ENCODE measurements at places on chromosomes 6 and 20.

GRCh38 chr6:16800942-16801341, 39.7 kb upstream of the ATXN1 start:
- no peak for DNase-seq

DNA sequence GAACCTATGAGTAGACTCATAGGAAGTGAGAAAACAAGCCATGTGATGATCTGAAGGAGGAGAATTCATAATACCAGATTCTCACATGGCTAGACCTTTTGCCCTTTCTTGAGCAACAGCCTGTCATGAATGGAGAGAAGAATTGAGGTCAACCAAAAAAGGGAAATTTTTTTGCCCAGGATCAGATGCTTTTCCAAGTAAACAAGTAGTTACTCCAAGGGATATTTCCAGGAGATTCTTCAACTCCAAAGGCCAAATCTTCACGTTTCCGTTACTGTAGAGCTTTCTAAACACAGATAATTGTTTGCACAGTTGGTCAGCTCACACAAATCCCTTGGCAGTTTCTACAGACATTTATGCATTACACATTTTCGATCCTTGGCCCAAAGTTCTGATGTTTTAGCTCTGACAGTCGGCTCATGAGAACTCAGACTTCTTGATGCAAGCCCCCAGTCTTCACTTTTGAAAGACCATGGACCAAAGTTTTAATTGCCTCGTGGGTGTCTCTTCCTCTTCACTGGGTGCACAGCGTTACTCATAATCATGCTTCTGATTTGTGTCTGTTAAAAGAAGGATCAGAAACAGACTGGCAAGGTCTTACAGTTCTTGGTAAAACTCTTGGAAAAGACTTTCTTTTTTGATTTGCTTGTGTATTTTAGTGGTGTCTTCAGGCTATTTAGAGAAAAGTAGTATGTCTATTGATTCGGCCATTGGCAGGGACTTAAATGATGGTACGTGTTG, 115.0 kb downstream of the TSHZ2 start:
- no peak for DNase-seq

DNA sequence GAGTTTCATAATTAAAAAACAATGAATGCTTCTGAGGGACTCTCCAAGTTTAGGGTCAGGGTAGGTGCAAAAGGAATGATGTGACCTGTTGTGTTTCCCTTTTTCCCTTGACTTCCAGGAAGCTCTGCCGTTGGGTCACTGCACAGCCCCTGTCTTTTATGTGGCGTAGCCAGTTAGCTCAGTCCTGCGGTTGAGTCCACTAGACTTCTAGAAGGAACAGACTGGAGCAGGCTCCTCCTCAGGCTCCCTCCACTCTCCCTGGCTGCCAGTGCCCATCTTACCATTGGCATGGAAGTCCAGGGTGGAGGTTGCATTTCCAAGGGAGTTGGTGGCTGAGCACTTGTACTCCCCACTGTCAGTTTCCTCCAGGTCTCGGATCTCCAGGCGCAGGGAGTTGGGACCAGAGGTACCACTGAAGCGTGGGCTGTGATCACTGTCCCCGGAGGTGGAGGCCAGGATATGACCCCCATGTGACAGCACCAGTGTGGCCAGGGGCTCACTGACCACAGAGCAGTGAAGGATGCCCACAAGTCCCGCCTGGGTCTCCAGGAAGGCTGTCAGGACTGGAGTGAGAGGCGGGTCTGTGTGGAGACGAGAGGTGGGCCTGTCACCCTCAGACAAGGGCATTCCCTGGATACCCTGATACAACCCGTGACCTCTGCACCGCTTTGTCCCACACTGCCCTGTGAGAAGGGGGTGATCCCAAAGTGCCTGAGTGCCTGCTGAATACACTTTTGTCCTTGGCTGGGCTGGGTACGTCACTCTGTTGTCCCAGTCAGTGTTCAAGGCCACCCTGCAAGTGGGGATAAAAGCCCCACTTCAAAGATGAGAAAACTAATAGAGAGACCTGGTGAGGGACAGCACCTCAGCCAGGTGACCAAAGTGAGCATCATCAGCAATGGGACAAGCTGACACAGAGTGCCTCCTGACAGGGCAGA, 11.1 kb downstream of the SIGLEC1 start:
- DNase-seq, result no peak

GRCh38 chr6:166204852-166205650, 37.4 kb upstream of the TBXT start:
- DNase-seq, result no peak

DNA sequence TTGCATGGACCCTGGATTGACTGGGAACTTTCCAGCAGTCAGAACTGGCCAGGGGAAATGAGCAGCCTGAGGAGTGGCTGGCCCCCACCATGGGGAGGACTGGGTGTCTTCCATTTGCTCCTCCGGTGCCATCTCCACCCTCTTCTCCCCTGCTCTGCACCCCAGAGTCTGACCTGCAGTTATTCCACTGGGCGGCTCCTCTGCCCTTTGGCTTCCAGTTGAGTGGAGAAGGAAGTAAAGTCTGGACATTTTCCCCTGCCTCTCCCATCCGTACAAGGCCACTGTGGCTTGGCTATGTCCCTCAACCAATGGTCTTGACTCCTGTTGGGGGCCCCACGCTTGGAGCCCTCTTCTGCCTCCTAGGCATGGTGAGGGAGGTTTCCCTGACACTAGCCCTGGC, 47.9 kb upstream of the NEDD9 start:
- no peak for DNase-seq

DNA sequence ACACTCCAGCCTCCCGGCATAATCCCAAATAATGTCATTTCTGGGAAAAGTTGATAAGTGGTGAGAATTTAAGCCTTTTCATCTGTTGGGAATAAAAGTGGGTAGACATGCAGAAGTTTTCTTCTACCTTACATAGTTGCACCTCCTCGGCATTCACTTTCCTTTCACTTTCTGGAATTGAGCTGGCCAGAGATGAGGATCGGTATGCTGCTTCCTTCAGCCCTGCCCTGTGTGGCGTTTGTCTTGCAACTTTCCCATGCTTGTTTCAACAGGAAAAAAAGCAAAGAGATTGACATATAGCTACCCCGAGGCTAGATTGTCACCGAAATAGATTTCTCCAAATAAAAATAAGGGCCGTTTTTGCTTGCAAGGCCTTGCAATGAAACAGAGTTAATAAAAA, 65.8 kb upstream of the JAG1 start:
- no peak for DNase-seq

DNA sequence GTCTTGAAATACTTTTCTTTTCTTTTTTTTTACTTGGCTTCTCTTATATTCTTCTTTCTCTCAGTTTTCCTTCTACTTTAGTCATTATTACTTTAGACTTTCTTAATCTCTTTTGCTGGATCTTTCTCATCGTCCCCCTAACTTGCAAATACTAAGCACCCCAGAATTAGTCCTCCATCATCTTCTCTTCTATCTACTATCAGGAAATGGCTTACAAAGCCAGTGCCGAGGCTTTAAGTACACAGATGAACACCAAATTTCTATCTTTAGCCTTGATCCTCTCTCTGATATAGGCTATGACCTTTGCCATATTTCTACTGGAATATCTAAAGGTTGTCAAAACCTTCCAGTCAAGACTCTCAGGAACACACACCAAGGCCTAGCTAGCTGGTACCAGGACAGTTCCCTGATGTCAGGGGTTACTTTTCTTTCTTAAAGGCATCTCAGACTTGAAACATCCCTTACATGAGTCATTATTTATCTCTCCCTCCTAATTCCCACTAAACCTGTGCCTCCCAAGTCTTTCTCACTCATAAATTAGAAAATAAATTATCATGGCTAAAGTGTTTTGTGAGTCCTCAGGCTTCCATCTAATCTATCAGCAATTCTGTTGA, 278.6 kb upstream of the TCF21 start:
- DNase-seq, result no peak

- no peak for DNase-seq
Measured at GRCh38 chr6:12613811-12614210, 102.8 kb upstream of the PHACTR1 start.

GRCh38 chr20:48704761-48705160, 123.0 kb downstream of the PREX1 start:
- DNase-seq, result no peak

DNA sequence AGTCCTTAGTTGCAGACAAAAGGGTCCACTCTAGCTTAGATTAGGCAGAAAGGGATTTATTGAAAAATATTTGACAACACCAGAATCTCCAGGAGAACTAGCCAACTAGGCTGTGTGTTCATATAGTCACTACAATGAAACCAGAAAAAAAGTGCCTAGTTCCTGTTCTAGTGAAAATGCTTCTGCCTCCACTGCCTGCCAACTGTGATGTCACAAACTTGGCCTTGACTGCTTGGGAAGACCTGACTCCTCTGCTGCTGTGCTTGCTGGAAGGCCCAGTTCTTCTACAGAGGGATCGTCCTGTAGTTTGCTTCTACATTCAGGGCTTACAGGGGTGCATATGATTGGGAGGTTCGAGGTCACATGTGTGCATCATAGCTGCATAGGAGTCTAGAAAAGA, 40.3 kb upstream of the XRN2 start:
- no peak for DNase-seq

GRCh38 chr6:144352331-144352730, 67.2 kb downstream of the UTRN start:
- no peak for DNase-seq

DNA sequence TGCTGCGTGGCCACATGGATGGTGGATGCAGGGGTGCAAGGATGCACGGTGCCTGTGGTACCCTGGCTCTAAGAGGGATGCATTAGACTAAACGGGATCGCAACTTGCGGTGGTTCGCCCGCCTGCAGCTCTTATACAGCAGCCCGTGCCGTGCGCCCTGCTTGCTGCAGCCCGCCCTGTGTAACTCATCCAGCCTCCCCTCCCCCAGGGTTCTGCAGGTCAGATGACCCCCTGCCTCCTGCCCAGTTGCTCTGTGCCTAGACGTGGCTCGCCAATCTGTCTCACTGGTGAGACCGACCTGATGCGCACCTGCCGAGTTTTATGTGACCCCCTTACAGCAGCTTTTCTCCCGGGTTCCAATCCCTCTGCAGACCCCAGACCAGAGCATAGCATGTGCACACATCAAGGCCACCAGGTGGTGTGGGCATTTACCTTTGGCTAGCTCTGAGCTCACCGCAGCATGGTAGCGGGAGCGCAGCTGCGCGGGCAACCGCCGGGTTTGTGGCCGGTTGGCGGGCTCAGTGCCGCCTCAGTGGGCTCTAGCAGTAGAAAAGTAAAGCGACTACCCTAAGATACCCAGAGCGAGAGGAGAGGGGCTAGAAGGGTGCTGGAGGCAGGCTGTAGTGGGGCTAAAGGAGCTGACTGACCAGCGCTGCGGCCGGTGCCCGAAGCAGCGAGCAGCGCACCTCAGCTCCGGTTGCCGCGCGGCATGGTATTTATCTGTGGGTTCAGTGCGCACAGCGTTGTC, 693 bp upstream of the GNAS-AS1 start:
- DNase-seq, result no peak

- no peak for DNase-seq
Measured at GRCh38 chr20:49602345-49603208, 34.6 kb upstream of the PTGIS start.

DNA sequence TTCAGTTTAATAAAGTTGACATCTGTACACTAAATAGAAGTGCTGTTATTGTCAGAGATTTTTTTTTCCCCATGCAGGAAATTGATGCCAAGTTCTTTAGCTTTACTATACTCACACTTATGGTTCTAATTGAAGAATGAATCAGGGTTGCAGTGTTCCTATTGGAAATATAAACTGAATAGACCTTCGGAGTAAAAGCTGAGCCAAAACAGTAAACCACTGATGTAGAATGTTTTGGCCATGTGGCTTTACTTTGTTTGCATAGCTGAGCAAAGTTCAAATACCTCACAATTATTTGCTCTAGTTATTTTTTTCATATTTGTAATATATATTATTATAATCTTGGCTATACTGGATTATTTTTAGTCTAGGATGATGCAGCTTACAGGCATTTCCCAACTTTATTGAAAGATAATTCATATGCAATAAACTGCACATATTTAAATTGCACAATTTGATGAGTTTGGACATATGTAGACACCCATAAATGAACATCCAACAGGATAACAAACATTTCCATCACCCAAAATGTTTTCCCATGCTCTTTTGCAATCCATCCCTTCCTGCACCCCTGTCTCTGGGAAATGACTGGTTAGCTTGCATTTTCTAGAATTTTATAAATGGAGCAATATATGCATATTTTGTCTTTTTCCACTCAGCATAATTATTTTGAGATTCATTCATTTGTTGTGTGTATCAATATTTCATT, 105.8 kb upstream of the NOX3 start:
- no peak for DNase-seq

DNA sequence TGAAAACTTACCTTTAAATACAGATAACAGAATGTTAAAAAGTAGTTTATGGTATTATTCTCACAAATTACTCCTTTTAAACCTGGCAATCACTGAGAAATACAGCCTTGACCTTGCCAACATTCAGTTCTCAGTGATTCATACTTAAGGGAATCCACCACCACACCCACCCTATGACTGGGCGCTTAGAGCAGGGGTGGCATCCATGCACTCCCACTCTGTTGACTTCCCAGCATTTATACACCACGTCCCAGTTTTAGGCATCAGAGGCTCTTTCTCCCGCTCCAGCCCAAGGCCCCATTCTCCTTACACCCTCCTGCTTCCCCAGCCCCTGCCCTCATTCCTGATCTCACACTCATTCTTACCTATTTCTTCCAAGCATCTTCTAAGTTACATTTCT, 16.3 kb downstream of the TRAF3IP2 start:
- DNase-seq, result peak; percentile 39

DNA sequence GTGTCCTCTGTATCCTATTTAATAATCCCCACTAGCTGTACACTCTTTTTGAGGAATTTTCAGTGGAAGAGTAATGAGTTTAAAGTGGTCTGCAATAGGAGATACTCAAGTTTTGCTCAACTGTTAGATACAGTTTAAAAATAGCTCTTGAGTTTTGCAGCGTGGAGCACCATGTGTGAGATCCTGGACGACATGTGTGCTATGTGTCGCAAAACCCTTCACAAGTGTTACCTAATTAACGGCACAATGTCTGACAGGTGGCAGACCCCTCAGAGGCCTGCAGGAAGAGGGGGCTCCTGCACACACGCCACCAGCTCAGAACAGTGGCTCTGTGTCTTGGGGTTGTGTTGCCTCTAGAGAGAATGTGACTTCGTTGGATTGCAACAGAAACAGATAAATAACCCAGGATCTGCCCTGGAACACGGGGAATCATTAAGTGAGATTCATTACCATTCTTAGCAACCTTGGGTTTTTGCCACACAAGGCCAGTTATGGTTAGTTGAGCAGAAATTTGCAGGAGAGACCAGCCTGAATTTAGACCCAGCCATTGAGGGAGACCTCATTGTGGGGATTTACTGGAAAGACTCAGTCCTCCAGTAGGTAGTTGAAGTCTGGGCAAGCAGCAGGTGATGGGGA, 73.8 kb downstream of the SASH1 start:
- DNase-seq, result no peak

DNA sequence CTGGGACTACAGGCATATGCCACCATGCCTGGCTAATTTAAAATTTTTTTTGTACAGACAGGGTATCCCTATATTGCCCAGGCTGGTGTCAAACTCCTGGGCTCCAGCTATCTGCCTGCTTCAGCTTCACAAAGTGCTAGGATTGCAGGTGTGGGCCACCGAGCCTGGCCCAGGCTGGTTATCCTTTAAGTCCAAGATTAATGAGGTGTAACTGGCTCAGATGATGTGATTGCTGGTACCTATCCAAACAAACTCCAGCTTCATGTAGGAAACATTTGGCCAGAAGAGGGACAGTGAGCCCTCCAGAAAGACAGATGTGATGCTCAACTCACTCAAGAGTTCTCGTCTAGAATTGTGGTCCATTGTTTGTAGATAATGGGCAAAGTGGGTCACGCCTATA, 9.2 kb upstream of the ZNF318 start:
- DNase-seq, result no peak

- DNase-seq, result no peak
Measured at GRCh38 chr20:38414769-38415450, 20.2 kb downstream of the SNHG17 start.

GRCh38 chr6:56250266-56250665, 2.9 kb upstream of the COL21A1 start:
- no peak for DNase-seq

Data from ascending aorta (tissue), 2 donors.